ENCODE measurements at places on chromosomes 5 and 9. TPM values are rescaled to one million over a fixed set of nuclear protein-coding genes. Genes with fewer than 3 reads are reported as not detected.

RMRP gene
- 13,531 TPM for total RNA-seq

ANXA2R gene
- 1.4 TPM for total RNA-seq

LRRTM2 gene
- total RNA-seq, result 0.39 TPM

SPRY4 gene
- 35.6 TPM for total RNA-seq

IL5 gene
- total RNA-seq, result not detected

CD74 gene
- total RNA-seq, result not detected

DHFR gene
- 126 TPM for total RNA-seq

FABP6 gene
- 0.83 TPM for total RNA-seq
